ENCODE measurements at places on chromosomes 1 and 21.

DNA sequence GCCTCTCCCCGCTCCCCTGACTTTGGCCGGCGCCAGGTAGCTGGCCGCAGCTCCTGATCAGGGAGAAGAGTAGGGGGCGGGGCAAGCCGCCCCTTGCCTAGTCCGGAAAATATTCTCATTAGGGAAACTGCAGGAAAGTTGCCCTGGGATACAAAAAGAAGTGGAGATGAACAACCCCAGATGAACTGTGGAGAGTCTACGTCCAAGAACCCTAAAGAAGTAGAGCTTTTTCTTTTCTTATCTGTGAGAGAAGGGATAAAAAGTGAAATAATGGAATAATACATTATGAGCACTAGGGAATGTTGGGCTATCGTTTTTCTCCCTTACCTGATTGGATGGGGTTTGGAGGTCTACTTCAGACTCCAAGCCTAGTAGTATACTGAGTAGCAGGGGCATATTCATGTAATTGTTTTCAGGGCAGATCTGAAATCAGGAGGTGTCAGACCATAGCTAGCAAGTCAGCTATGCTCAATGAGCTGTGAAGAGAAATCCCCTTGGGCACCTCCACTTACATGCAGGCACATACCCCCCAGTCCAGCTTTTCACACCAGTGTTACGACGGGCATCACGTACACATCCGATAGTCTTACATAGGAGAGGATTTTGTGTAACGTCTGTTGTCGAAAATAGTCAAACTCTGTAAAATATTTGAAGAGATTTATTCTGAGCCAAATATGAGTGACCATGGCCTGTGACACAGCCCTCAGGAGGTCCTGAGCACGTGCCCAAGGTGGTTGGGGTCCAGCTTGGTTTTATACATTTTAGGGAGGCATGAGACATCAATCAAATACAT, 1.7 kb upstream of the DUSP10 start:
- peak; percentile 83 for DNase-seq

DNA sequence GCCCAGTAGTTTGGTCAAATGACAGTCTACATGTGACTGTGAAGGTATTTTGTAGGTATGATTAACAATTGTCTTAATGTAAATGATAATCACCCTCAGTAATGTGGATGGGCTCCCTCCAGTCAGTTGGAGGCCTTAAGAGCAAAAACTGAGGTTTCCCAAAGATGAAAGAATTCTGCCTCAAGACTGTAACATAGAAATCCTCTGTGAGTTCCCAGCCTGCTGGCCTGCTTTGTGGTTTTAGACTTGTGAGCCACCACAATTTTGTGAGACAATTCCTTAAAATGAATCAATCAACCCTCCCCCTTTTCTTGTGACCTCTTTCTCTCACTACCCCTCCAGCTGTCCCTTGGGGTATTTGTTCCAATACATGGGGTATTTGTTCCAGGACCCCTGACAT, 226.4 kb upstream of the DPYD start:
- no peak for DNase-seq

- DNase-seq: peak; percentile 88
Measured at GRCh38 chr1:41936107-41936506, 17.4 kb upstream of the HIVEP3 start.

- no peak for DNase-seq
Measured at GRCh38 chr1:21922090-21923013, 14.8 kb downstream of the HSPG2 start.

GRCh38 chr21:36628761-36629460, 70.0 kb upstream of the SIM2 start:
- DNase-seq: no peak

DNA sequence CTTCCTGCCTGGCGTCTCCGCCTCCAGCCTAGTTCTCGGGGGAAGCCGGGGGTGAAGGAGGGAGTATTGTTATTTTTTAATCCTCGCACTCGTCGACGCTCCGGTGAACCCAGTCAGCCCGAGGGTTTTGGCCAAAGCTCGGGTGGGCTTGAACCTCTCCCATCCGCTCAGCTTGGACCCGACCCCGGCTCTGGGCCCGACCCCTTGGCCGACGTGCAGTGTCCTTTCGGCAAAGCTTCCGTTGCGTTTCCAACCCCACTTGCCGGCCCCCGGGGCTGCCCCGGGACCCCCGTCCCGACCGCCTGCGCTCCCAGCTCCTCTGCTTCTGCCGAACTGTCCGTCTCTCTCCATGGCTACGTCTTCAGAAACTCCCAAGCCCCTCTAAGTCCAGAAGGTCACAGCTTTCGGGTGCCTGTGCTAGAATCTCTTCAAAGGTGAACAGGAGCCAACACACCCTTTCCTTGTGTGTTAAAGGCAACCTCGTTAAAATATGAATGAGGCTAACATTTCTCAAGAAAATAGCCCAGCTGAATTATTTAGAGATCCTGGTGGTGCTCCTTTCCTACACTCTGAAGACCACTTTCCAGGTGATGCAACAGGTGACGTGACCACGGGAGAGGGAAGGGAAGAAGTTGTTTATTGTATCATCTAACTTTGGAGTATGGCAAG, 647 bp downstream of the DESI2 start:
- DNase-seq: no peak

- no peak for DNase-seq
Measured at GRCh38 chr1:38560457-38560856, 299.1 kb downstream of the RRAGC start.

GRCh38 chr1:26417111-26417759, 6.6 kb downstream of the LIN28A start:
- DNase-seq: peak; percentile 50

- DNase-seq: no peak
Measured at GRCh38 chr1:165047994-165048393, 308.5 kb downstream of the LMX1A start.

- no peak for DNase-seq
Measured at GRCh38 chr1:229258757-229259060, 12.2 kb upstream of the RAB4A start.

- DNase-seq: no peak
Measured at GRCh38 chr1:116679828-116680628, 12.5 kb upstream of the IGSF3 start.

GRCh38 chr1:202105571-202106339, 17.0 kb upstream of the GPR37L1 start:
- peak; percentile 68 for DNase-seq

GRCh38 chr1:86218859-86219258, 62.3 kb upstream of the COL24A1 start:
- no peak for DNase-seq

- no peak for DNase-seq
Measured at GRCh38 chr1:232271991-232272589, 357.8 kb downstream of the SIPA1L2 start.

- peak; percentile 96 for DNase-seq
Measured at GRCh38 chr1:88647249-88647645, 36.8 kb upstream of the PKN2 start.

- peak; percentile 43 for DNase-seq
Measured at GRCh38 chr1:54944610-54945392, 35.6 kb upstream of the TMEM61 start.

DNA sequence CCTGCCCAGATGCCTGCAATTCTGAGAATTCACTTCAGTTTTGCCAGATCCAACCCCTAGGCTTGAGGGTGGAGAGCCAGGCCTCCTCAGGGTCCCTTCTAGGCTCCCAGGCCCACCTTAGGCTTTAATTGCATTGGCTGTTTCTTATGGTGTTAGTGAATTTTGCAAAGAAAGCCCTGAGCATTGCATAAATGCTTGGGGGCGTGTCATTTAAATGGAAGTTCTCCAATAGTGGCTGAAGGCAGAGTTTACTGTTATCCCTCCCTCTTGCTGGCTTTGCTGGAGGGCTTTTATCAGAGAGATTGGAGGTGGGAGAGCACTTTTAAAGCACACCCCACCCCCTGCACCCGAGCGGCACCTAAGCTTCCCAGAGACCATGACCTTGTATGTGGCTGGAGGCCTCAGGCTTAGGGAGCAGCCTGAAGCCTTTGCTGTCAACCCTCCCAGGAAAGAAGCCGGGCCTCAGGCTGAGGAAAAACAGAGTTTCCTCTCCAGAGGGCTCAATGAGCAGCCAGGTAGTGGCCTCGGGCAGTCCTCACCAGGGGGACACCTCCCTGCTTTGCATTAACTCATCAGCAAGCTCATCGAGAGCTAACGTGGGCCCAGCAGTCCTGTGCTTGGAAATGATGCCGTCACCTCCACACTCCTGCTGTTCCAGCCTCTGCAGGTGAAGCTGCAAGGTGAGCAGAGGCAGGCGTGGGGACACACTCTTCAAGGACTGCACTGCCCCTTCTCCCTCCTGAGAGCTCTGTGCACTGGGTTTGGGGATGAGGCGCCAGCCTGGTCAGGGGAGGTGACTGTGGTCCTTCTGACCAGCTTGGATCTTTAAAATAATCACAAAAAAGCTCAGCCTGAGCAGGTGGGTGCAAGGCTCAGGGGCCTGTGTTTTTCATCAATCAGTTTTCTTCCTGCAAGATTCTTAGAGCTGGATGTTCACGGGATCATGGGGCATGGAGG, 58.0 kb downstream of the STUM start:
- no peak for DNase-seq

- no peak for DNase-seq
Measured at GRCh38 chr1:90068611-90069280, 73.8 kb downstream of the ZNF326 start.

DNA sequence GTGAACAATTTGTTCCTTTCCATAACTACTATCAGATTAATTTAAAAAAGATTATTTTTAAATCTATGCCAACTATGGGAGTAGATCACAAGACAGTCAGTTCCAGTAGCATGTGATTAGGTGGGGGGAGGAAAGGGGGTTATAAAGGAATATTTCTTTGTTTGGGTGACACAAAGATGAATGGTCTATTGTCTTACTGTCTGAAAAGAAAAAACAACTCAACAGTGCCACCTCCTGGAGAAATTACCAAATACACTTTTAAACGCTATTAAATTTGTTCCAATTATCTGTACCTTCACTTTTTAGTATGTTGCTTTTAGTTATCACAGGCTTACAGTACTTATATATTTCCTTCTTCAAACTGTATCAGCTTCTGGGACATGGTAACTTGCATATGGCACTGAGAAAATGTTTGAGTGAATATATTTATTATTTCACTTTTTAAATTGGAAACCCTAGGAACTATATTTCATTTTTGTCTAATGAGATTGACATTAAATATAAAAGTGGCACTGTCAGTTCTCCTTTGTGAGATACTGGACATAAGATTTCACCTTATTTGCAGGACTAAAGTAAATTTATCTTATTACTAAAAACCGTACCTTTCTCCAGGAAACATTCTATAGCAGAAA, 1.7 kb upstream of the SORT1 start:
- DNase-seq: no peak

GRCh38 chr21:34034369-34035014, 38.9 kb upstream of the MRPS6 start:
- no peak for DNase-seq

GRCh38 chr1:239733995-239734394, 347.6 kb downstream of the CHRM3 start:
- no peak for DNase-seq

- DNase-seq: no peak
Measured at GRCh38 chr21:15250384-15250783, 185.6 kb upstream of the NRIP1 start.

DNA sequence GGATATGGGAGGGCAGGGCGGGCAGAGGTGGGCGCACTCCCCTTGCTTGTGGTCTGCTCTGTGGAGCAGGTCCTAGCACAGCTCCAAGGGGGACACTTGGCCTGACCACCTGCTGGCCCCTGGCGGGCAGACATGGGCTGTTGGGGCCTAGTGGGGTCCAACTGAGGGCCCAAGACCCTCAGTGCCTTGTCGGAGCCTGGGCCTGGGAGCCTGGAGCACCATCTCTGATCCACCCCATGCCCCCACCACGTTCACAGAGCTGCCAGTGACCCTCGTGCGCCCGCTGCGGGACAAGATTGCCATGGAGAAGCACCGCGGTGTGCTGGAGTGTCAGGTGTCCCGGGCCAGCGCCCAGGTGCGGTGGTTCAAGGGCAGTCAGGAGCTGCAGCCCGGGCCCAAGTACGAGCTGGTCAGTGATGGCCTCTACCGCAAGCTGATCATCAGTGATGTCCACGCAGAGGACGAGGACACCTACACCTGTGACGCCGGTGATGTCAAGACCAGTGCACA, 70.6 kb downstream of the OBSCN start:
- no peak for DNase-seq

- no peak for DNase-seq
Measured at GRCh38 chr1:184888505-184888904, 85.8 kb downstream of the NIBAN1 start.

GRCh38 chr1:227131193-227131592, 187.1 kb downstream of the CDC42BPA start:
- DNase-seq: no peak

DNA sequence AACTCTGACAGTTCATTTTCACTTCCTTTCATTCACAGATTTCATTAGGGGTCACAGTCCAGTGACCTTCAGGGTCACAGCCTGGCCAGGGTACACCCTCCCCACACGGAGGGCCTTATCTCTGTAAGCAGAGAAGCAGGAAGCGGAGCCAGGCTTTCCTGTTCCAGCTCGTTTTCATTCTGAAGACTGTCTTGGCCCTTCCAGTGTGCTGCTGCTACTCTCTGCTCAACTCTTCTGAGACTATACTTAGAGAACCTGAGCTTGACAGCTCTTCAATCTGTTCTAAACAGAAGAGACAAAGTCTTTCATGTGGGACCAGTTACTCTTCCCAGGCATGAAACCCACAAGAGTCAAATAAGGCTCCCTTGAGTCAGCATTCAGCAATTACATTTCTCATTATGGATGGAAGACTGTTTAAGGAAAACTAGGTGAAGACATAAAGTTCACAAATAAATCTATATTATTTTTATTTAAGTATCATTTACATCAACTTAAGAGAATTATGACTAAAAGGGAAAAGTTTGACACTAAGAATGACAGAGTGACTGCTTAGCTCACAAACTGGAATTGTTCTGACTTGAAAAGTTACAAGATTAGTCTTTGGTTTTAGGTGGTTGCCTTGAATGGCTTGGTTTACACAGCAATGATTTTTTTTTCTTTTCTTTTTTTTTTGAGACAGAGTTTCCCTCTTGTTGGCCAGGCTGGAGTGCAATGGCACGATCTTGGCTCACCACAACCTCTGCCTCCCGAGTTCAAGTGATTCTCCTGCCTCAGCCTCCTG, 4.8 kb upstream of the TDRD10 start:
- no peak for DNase-seq

- DNase-seq: no peak
Measured at GRCh38 chr1:4083231-4084047, 183.4 kb upstream of the C1orf174 start.

- DNase-seq: no peak
Measured at GRCh38 chr1:108750476-108751181, 4.2 kb downstream of the STXBP3 start.

GRCh38 chr21:29117372-29117955, 13.0 kb upstream of the MAP3K7CL start:
- no peak for DNase-seq

GRCh38 chr1:226965581-226966440, 25.7 kb downstream of the COQ8A start:
- DNase-seq: no peak

Measured in NCI-H510A (cell line).